ENCODE measurements at places on chromosomes 1 and 21. TPM values are rescaled to one million over a fixed set of nuclear protein-coding genes. Genes with fewer than 3 reads are reported as not detected.

The AKR7A3 gene
- total RNA-seq = 111 TPM

The C1orf115 gene
- 49.9 TPM for total RNA-seq

The NBPF4 gene
- not detected for total RNA-seq

The PCSK9 gene
- total RNA-seq = 31.6 TPM

The TPR gene
- total RNA-seq = 27.2 TPM

The SELENBP1 gene
- total RNA-seq = 408 TPM

The SSBP3 gene
- 21.7 TPM for total RNA-seq

The TRIM58 gene
- 0.18 TPM for total RNA-seq

The TMEM269 gene
- total RNA-seq = 0.08 TPM

The PIK3CD gene
- total RNA-seq = 2.6 TPM

DNA sequence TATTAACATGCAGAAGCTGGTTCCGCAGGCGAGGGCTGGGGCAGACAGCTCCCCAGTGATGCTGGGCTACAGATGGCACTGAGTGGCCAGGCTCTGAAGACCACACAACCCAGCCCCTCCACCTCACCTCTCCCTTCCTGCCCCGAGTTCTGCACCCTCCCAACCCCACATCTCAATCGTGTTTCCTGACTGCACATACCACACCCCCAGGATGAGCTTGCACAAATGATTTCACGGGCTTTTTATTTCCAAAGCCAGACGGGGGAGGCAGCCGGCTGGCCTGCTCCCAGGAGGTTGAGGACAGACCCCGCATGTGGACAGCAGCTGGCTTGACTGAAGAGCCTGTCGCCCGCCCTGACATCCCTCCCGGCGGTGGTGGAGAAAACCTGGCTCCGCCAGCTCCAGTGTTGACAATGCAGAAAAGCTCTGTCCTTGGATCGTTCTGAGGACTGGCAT is 21.4 kb upstream of the ALDH4A1 start:
- DNase-seq = no peak

- DNase-seq = no peak
Measured at GRCh38 chr1:241944300-241944699, 13.3 kb upstream of the BECN2 start.

GRCh38 chr1:172185211-172185610 is 235.3 kb upstream of the C1orf105 start:
- DNase-seq = no peak

GRCh38 chr1:11730429-11730891 is 5.5 kb upstream of the AGTRAP start:
- no peak for DNase-seq

DNA sequence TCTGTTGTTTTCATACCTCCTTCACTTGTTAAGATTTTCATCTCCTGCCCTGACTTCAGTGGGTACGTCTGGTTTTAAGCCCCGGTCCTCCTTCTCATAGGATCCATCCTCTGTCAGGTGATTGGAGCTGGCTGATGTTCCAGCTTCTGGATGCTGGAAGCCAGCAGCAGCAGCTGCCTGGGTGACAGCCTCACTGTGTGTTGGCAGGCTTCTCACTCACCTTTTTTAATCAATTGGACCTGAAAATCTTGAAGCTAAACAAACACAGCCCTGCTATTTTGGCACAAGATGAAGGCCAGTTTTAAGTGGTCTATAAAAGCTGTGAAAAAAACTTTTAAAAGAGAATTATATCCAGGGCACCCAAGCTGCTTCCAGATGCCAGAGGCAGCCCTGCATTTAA is 181.0 kb downstream of the DISC1 start:
- DNase-seq = no peak

- DNase-seq = no peak
Measured at GRCh38 chr1:91784191-91784590, 101.8 kb downstream of the TGFBR3 start.

DNA sequence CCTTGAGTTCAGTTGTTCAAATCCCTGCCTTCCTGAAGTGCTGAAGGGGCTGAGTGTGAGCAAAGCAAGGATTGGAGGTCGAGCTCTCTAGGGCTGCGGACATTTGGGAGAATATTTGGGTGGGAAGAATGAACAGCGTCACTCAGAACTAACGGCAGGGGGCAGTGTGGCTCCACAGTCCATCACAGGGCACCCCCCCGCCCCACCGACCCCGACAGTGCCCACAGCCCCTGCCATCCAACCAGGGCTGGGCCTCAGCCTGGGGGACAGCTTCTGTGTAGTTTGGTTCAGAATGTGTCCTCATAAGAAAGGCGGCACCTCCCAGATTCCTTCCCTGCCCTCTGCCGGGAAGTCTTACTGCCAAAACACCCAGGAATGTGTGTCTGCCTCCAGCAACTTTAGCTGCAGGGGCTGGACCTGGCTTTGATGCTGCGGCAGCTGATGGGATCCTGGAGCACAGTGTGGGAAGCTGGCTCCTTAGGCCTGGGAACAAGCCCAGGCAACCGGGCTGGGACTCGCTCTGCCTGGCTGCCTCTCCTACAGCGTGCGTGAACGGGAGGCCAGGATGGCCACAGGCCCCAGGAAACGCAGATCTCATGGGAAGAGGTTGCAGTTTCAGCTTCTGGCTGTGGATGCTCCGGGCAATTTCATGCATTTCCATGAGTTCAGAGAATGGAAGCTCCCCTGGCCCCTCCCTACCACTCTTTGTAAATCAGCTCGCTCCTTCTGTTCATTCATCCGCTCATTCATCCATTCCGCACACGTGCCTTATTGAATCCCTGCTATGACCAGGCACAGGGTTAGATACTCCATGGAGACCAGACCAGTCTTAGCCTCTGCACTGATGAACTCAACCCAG is 104.9 kb upstream of the TMPRSS2 start:
- peak; percentile 53 for DNase-seq

- DNase-seq = no peak
Measured at GRCh38 chr1:1539310-1540089, 924 bp downstream of the TMEM240 start.

DNA sequence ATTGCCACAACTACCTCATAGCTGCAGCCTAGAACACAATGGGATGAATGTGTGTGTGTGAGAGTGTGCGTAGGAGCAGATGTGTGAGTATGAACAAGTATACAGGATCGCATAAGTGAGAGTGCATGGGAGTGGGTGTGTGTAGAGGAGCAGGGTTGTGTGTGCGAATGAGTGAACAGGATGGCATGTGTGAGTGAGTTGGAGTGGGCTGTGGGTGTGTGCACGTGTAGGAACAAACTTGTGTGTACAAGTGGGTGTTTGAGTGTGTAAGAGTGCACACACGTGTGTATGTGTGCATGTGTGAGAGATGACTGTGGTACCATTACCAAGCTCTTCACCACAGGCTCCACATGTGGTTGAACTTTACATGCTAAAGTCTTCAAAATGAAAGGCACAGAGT is 175.4 kb upstream of the EDN2 start:
- no peak for DNase-seq

- no peak for DNase-seq
Measured at GRCh38 chr1:101203820-101204540, 32.8 kb upstream of the S1PR1 start.

GRCh38 chr1:36440044-36440443 is 10.2 kb downstream of the OSCP1 start:
- no peak for DNase-seq

- no peak for DNase-seq
Measured at GRCh38 chr21:42858185-42858847, 21.0 kb downstream of the WDR4 start.

DNA sequence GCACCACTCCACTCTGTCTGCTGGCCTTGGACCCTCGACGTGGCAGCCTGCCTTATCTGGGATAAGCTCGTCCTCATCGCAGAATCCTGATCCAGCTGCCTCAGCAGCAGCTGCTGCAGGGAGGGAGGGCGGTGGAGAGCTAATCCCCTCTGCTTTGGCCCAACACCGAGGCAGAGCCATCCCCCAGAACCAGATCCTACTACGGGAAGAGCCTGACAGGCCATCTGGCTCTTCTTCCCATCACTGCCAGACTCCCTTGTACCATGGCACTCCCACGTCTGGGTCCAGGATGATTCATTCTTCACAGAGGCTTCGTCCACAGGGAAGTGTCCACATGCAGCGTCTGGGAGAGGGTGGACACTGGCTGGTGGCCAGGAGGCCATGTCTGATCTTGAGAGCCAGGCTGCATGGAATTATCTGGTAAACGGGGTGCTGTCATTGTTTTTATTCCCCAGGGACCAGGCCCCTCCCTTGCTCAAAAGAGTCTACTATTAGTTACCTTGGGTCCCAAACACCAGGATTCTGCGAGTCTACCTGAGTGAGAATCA is 14.6 kb upstream of the PKP1 start:
- peak; percentile 37 for DNase-seq

GRCh38 chr21:44615911-44616590 is 4.2 kb downstream of the KRTAP10-8 start:
- no peak for DNase-seq

DNA sequence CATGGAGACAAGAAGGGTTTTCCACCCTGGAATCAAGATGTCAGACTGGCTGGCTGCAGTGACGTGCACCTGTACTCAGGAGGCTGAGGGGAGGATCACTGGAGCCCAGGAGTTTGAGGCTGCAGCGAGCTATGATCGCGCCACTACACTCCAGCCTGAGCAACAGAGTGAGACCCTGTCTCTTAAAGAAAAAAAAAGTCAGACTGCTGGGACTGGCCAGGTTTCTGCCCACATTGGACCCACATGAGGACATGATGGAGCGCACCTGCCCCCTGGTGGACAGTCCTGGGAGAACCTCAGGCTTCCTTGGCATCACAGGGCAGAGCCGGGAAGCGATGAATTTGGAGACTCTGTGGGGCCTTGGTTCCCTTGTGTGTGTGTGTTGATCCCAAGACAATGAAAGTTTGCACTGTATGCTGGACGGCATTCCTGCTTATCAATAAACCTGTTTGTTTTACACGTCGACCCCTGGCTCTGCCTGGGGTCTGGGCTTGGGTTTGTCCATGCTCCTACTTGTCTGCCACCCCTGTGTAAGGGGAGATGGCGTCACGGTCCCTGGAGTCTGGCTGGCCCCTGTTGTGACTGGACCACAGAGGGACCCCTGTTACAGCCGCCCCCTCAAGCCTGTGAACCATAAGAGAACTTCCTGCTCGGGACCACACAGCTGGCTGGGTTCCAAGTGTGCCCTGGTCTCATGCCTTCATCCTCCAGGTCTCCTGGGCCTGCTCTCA is 20.9 kb upstream of the VPS13D start:
- peak; percentile 87 for DNase-seq

DNA sequence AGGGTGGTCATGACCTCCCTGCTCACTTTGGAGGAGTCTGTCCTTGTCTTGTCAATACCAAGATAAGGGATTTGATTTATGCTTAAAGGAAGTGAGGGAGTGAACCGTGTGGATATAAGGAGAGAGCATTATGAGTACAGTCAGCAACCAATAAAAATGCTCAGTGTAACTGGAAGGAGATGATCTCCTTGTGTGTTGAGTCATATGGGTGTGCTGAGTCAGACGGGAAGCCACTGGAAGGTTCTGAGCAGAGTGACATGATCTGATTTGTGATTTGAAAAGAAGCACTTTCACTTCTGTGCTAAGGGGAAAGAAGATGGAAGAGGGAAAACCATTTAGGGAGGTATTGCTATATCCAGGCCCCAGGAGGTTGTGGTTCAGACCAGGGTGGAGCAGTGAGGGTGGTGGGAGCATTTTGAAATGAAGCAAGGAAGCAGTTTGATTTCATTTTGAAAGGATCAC is 2.5 kb upstream of the BCL10 start:
- no peak for DNase-seq

GRCh38 chr1:228226956-228227791 is 19.3 kb downstream of the OBSCN start:
- peak; percentile 28 for DNase-seq

DNA sequence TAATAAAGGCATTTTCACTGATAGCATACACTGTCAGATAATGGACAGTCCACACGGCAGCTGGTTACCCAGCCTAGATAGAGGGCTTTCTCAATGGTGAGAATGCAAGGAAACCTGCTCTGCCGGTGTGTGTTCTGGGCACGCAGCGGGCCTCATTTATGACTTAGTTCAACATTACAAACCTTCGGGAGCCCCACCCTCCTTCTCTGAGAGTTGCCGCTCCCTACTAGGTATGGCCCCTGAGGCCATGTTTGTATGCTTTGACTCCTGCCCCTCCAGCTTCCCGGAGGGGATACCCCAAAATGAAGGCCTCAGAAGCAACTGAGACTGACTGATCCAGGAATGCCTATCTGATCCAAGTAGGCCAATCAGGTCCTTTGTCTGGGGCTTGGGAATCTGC is 17.2 kb upstream of the FABP3 start:
- DNase-seq = no peak

GRCh38 chr1:94646141-94646643 is 104.6 kb upstream of the F3 start:
- no peak for DNase-seq

GRCh38 chr1:117398957-117399356 is 31.7 kb downstream of the MAN1A2 start:
- no peak for DNase-seq

DNA sequence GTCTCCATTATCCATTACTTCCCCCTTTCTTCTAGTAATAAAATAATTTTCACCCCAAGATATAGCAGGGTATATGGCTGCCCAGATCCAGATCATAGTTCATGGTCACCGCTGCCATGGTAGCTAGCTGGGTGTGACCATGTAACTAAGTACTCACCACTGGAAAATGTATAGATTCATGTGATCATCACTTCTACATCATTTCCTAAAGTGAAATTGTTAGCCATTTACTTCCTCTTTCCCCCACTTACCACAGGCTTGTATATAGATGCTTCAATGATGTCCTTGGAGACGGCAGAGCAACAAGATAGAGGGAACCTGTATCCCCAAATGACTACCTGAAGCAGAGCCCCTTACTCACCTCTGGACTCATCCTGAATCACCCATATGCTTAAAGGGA is 22.7 kb upstream of the EYA3 start:
- DNase-seq = no peak

DNA sequence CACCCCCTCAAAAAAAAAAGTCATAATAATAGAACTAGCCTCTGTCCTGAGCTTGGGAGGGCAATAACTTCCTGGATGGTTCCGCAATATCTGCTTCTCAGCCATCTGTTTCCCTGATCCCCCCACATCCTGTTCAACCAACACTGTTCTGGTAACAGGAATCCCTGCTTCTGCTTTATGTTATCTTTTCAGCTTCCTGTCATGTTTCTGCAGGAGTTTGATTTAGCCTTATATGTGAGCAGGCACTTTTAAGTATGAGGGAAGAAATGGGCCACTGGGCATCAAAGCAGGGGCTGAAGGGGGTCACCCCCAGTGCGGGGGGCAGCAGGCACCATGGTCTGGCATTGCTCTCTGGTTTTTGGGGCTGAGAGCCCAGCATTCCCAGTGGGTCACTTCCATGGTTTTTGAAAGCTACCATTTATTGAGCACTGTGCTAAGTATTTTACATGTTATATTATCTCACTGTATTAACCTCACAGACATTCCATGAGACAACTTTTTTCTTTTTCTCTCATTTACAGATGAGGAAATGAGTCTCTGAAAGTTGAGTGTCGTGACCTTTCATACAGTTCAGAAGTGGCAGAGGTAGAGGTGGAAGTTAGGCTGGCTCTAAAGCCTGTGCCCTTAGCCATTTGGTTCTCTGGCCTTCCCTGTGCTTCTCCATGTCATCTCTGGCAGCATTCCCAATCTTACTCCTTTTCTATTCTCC is 61.9 kb downstream of the DNTTIP2 start:
- DNase-seq = no peak

DNA sequence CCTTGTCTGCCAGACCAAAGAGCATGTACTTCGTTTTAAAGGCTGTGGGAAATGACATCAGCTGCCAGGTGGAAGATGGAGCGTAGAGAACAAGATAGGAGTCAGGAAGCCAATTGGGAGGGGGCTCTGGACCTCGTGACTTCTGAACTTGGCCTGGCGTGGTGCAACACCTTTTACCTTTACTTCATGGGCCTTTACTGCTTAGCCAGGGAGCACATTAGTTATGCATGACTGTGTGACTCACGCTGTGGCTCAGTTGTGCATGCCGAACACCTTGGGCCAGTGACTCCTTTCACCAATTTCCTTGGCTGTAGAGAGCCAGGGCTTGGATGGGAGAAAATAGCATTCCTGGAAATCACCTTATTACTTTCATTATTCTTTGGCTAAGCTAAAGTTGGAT is 7.2 kb downstream of the XCL1 start:
- DNase-seq = no peak
